ENCODE measurements at places on chromosomes 12 and 14.

DNA sequence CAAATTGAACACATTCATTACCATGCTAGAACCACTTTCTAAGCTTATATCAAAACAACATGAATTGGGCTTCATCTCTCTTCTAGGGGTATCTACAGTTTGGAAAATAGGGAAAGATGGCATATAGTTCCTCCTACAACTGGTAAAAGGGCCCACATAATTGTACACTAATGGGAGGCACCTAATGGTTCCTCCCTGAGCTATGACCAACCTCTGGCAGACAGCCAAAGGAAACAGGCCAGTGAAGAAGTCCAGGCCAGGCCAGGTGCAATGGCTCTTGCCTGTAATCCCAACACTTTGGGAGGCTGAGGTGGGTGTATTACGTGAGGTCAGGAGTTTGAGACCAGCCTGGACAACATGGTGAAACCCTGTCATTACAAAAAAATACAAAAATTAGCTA, 23.2 kb upstream of the APOF start:
- no peak overlapping the region for H3K27ac ChIP-seq
- H3K4me1 ChIP-seq, result no peaks in the 10 kb centered on the region
- DNase-seq, result no peak
- no peak overlapping the region for H3K4me3 ChIP-seq
- no peaks in the 10 kb centered on the region for H3K27me3 ChIP-seq

GRCh38 chr12:88638966-88639760, 58.9 kb upstream of the KITLG start:
- H3K36me3 ChIP-seq, result no peaks in the 10 kb centered on the region
- H3K4me1 ChIP-seq, result no peaks in the 10 kb centered on the region
- no peak overlapping the region for H3K27ac ChIP-seq
- no peak overlapping the region for H3K4me3 ChIP-seq

DNA sequence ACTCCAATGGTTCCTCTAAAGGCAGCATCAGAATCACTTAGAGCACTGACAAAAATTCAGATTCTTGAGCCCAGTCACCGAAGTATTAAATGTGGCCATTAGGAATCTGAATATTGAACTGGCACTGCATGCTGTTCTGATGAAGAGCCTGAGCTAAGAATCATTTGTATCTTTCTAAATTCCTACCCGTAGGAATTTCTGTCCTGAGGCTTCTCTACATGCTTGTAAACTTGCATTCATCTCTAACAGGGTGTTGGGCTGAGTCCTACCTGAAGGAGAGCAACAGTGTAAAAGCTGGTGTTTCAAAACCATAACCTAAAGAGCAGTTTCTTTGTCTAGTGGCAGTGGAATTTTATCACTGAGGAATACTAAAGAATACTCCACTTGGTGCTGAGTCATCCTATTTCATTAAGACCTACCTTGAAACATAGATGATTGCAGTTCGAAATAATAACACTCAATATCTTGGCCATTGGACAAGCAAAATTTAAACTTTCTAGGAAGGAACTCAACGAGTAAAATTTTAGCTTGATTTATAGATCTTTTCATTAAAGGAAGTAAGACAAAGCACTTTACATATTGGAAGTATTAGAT, 35.5 kb upstream of the C12orf75 start:
- no peak for DNase-seq
- peaks cover 42% of the 10 kb centered on the region for H3K36me3 ChIP-seq
- no peak overlapping the region for H3K27ac ChIP-seq
- H3K4me3 ChIP-seq, result no peak overlapping the region
- no peaks in the 10 kb centered on the region for H3K27me3 ChIP-seq
- peaks cover 3% of the 10 kb centered on the region for H3K4me1 ChIP-seq

DNA sequence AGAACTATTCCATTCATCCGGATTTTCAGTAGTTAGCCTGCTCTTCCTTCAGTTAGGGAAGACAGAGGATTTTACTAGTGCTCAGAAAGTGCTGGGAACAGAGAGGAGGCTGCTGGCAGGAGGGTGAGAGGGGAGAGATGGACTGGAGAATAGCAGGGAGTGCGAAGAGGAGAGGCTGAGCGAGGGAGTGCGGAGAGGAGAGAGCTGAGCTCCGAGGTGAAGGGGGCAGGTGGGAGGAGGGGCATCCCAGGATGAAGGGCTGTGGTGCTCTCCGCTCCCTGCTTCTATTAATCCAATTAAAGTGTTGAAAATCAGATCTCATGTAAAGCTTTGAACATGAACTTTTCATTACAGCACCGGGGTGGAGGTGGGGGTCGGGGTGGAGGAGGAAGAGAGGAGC, 20.4 kb upstream of the SMOC1 start:
- no peak for DNase-seq
- H3K27me3 ChIP-seq, result peaks cover 15% of the 10 kb centered on the region
- H3K4me1 ChIP-seq, result no peaks in the 10 kb centered on the region
- no peak overlapping the region for H3K27ac ChIP-seq
- no peak overlapping the region for H3K4me3 ChIP-seq
- no peaks in the 10 kb centered on the region for H3K36me3 ChIP-seq

- no peaks in the 10 kb centered on the region for H3K36me3 ChIP-seq
- H3K4me3 ChIP-seq, result no peak overlapping the region
- H3K27ac ChIP-seq, result no peak overlapping the region
- no peak for DNase-seq
- H3K27me3 ChIP-seq, result no peaks in the 10 kb centered on the region
Measured at GRCh38 chr14:102979406-102979805, 56.9 kb downstream of the AMN start.

DNA sequence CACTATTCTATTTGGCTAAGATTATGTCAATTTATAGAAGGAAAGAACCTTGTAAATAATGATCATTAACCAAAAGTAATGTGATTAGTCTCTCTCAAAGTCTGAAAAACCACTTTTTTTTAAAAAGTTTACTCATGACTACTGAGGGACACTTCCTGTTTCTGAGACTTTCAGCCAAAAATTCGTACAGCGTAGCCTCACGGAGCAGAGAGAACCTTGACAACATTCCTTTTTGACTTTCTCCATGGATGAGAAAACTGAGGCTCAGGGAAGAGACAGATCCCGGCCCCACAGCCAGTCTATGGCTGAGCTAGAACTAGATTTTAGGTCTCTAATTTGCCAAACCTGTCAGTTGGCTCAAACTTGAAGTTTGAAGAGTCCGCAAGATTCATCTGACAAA, 68.2 kb downstream of the DAD1 start:
- H3K36me3 ChIP-seq, result peaks cover 97% of the 10 kb centered on the region
- H3K27me3 ChIP-seq, result no peaks in the 10 kb centered on the region
- peak overlapping the region; percentile 78 for H3K4me3 ChIP-seq
- DNase-seq, result no peak

GRCh38 chr14:101954501-101954900, 9.9 kb upstream of the DYNC1H1 start:
- no peaks in the 10 kb centered on the region for H3K36me3 ChIP-seq
- H3K4me3 ChIP-seq, result no peak overlapping the region
- H3K4me1 ChIP-seq, result no peaks in the 10 kb centered on the region
- no peaks in the 10 kb centered on the region for H3K27me3 ChIP-seq

- no peak overlapping the region for H3K4me3 ChIP-seq
- peaks cover 32% of the 10 kb centered on the region for H3K36me3 ChIP-seq
Measured at GRCh38 chr12:46555406-46555852, 182.9 kb upstream of the SLC38A2 start.

- peaks cover 31% of the 10 kb centered on the region for H3K36me3 ChIP-seq
- H3K27ac ChIP-seq, result peak within 1 kb of the TSS; percentile 100
- H3K4me1 ChIP-seq, result peaks cover 35% of the 10 kb centered on the region
- peaks cover 3% of the 10 kb centered on the region for H3K27me3 ChIP-seq
- DNase-seq, result peak; percentile 95
Measured at GRCh38 chr12:93377252-93378195, at the start of gene NUDT4. NUDT4 (plus strand) TSS chr12:93377925; CDS start chr12:93378323, 398 bp downstream.

DNA sequence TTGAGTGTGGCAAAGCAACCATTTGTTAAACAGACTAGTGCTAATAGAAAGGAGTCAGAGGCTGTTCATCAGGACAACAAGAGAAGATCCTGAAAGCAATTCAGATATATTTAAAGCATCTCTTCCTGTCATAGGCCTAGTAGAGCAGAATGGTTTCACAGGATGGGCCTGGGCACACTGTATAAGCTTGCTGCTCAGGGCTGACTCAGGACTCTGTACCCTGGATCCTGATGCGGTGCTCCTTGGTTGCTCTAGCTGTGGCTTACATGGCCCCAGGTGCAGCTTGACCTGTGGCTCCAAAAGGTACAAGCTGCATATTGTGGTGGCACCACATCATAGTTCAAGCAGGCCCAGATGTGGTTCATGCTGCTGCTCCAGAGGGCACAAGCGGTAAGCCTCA, 313.4 kb downstream of the ETNK1 start:
- H3K4me1 ChIP-seq, result no peaks in the 10 kb centered on the region
- H3K27me3 ChIP-seq, result no peaks in the 10 kb centered on the region
- H3K27ac ChIP-seq, result no peak overlapping the region
- H3K4me3 ChIP-seq, result no peak overlapping the region

- no peak overlapping the region for H3K4me3 ChIP-seq
- DNase-seq, result no peak
- H3K27ac ChIP-seq, result no peak overlapping the region
- H3K4me1 ChIP-seq, result no peaks in the 10 kb centered on the region
- H3K36me3 ChIP-seq, result peaks cover 19% of the 10 kb centered on the region
Measured at GRCh38 chr14:50425816-50426215, 29.1 kb upstream of the CDKL1 start.

GRCh38 chr12:28537474-28537873, 347.2 kb downstream of the CCDC91 start:
- no peak overlapping the region for H3K27ac ChIP-seq
- no peaks in the 10 kb centered on the region for H3K36me3 ChIP-seq
- H3K27me3 ChIP-seq, result no peaks in the 10 kb centered on the region
- H3K4me1 ChIP-seq, result peaks cover 10% of the 10 kb centered on the region
- no peak for DNase-seq
- H3K4me3 ChIP-seq, result no peak overlapping the region

GRCh38 chr12:42475106-42475505, 114.4 kb downstream of the PRICKLE1 start:
- no peak overlapping the region for H3K27ac ChIP-seq
- no peak overlapping the region for H3K4me3 ChIP-seq
- DNase-seq, result no peak
- H3K36me3 ChIP-seq, result no peaks in the 10 kb centered on the region
- peaks cover 26% of the 10 kb centered on the region for H3K27me3 ChIP-seq

Measured in activated T-helper 2 cell treated with anti-CD3 and anti-CD28 coated beads, Interferon-gamma antibody, Interleukin-2, Interleukin-4, amounts not matched to agents 10 μg/mL and 5 μg/mL and 100 μg/mL, durations not matched to agents 14 hours and 24 hours and 36 hours (primary cell).